ENCODE measurements at places on chromosomes 6 and 20. TPM values are rescaled to one million over a fixed set of nuclear protein-coding genes. Genes with fewer than 3 reads are reported as not detected.

DNA sequence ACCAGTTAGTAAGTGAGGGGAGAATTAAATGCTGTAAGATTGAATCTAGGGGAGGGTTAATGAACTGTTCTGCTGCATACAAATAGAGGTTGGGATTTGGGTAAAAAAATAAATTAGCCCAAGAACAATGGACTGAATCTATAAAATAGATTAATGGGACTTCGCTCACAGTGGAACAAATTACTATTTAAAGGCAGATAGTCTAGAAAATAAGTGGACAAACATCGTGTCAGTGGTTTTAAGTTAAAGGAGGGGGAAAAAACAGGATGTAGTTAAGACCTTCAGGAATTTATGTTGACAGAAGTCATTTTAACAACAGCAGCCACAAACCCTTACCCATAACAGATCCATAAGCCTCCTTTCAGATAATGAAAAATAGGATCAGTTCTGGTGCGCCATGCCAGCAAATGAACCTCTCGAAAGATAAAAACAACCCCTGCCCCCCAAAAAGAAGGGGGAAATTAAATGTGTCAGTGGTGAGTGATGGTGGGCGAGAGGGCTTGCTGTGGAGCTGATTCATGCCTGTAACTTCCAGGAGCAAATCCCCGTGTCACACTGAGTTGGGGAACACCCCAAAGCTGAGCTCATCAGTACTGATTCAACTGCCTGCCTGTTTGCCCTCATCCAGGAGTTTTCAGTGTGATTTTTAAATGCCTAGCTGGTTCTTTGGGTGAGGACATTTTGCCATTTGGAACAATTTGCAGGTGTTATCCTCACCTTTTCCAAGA, 86.8 kb downstream of the PPP1R14C start:
- DNase-seq, result no peak

GRCh38 chr20:52179331-52180179, 12.0 kb downstream of the ZFP64 start:
- no peak for DNase-seq

GRCh38 chr6:34144581-34145160, 1.2 kb downstream of the GRM4 start:
- no peak for DNase-seq

The PRL gene
- not detected for total RNA-seq

The SLC44A4 gene
- total RNA-seq, result 79.8 TPM

DNA sequence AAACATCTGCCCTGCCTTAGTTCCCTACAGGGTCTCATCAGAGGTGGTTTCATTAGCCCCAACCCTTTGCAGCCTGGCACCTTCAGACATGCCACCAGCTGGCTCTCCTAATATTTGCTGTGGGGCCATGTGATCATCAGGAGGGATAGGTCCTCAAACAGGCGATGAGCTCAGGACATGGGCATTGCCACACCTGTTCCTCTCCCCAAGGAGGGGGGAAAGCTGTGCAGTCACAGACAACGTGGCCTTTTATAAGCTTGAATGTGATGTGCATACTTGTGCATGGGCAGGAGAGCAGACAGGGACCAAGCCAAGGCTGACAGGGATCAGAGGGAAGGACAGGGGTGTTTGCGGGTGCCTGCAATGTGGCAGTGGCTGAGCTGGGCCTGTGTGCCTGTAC, 78.8 kb upstream of the ZNFX1 start:
- no peak for DNase-seq

DNA sequence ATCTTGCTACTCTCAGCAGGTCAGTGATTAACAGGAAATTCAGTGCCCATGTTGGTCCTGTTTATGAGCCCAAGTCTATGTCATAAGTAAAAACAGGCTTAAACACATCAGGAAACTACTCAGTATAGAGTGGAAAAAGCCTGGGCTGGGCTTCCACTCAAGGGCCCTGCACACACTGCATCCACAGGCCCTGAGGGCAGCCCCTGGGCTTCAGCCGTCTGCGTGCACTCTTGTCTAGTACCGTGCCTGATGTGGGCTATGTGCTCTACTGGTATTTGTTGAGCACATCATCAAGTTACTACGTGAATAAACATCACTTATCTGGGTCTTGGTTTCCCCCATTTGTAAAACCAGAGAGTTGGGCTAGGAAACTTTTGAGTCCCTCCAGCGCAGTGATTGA, 135.2 kb downstream of the PACRG start:
- DNase-seq, result no peak

The IP6K3 gene
- total RNA-seq, result 2.6 TPM

The RIPPLY2 gene
- 0.86 TPM for total RNA-seq

The TFAP2D gene
- not detected for total RNA-seq

- DNase-seq, result peak; percentile 82
These were observed 30.6 kb downstream of the MRPL14 start for GRCh38 chr6:44096612-44097011.

GRCh38 chr20:25692499-25692898, 4.2 kb downstream of the ZNF337 start:
- no peak for DNase-seq

The COX4I2 gene
- 4.0 TPM for total RNA-seq

- peak; percentile 73 for DNase-seq
These were observed 89.8 kb upstream of the PRSS16 start for GRCh38 chr6:27157459-27158315.

GRCh38 chr6:27452496-27452897, 20.4 kb downstream of the ZNF184 start:
- DNase-seq, result no peak

DNA sequence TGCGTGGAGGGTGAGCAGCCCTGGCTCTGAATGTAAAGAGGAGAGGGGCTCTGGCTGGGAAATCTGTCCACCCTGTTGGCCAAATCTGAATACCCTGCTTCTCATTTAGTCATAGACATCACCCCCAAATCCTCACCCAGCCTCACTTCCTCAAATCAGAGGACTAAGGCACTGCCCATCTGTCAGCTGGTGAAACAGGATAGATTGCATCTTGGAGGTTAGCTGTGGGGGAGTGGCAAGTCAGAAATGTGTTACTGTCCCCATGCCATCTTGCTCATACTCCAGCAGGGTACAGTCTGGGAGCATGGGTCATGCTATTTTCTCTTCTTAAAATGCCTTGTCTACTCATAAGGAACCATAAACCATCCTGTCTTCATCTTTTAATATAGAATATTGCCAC, 9.5 kb upstream of the DTNBP1 start:
- DNase-seq, result no peak

DNA sequence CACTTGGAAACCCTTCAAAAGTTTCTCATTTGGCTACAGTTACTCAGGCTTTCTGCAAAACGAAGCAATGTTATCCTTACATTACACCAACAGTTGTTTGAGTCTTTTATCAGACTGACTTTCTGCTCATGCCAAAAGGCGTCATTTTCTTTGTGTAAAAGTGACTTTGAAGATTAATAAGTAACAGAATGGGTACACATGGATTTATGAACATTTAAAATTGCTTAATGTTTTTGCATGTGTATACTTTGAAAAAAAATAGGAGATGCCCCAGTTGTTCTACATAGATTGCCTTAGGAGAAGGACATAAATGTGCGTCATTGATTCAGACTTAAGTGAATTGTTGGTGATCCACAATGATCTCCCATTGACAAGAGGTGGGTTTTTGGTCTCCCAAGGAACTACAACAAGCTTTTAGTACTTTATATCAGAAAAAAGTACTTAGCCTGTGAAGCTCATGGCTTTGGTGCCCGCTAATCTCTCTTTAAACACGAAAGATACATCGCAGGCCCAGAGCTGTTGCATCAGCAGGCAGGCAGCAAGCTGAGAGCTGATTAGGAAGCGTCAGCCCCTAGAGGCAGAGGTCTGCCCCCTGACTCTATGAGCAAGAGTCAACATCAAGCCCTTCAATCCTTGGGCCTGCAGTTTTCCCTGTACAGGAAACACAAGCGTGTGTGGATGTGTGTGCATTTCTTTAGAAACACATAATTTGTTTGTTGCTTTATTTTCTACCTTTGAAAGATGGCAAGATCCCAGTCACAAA, 45.9 kb downstream of the SLC22A3 start:
- DNase-seq, result no peak

The GMPR gene
- 2.3 TPM for total RNA-seq

DNA sequence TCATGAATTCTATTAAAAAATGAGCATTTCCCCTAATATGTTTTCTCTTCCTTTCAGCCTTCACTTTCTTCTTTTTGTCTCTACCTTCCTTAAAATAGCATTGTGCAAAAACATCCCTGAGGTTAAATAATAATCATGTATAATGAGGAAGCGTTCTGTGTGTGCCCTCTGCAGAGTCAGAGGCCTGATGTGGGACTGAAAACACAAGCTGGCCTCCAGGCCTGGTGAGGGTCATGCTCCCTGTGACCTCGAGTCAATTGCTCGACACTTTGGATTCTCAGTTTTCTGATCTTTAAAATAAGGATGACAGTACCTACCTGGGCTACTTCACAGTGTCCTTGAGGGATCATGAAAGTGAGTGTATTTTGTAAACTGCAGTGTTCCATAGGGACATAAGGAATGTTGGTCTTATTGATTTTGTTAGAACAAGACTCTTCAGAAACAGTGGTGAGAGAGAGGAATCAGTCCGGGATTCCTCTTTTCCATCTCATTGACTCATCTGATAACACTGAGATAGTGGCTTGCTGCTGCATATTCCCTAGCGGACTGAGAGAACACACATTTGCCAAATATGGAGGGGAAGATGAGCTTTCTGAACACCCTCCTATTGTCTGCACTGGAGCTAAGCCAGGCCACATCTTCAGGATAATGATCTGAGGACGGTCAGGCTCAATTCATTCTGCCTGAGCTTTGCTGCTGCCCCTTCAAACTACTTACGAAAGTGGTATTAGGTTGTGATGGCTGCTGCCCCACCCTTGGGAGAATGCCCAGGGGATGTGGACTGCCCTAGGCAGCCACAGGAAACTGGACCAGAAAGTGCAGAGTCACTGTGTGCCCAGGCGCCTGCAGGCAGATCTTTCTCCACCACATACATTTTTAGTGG, 39.6 kb upstream of the PDE7B start:
- no peak for DNase-seq

- DNase-seq, result no peak
These were observed 580.7 kb downstream of the MAFB start for GRCh38 chr20:40108321-40108720.

DNA sequence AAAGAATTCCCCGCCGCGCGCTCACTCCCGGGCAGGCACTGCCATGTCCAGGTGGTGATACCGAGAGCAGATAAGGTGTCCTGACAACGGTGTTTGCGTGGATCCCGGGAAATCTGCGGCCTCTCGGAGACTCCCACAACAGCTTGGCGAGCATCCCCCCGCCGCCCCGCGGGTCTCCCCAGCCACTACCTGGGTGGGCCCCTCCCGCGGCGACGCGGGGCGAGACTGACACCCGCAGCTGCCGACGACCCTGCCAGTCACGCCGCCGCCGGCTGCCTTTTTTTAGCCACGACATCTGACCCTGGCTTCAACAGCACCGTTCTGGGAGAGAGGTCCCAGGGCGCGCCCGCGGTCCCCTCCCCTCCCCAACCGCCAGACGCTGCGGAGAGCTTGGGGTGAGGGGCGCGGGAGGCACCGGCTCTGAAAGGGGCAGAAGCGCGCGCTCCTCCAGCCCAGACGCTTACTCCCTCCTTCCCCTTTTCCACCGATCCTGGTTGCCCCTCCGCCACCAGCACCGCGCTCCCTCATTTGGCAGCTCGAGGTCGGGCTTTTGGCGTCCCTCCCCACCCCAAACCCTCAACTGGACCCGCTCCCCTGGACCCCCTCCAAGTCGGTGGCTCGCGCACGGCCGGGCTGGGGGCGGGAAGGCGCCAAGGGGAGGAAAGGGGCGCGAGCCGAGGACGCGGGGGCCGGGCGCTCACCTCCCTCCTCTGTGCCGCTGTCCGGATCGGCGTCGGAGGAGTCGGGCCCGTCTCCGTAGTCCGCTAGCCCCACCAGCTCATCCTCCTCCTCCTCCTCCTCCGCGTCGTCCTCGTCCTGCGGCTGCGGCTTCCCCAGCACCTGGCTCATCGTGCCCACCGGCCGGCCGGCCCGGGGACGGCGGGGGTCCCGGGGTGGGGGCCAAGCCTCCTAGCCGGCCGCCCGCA, 665 bp downstream of the RRAGD start:
- DNase-seq, result peak; percentile 54

The GPLD1 gene
- total RNA-seq, result 6.2 TPM

GRCh38 chr20:23022849-23023248, 12.3 kb upstream of the SSTR4 start:
- no peak for DNase-seq

The EHMT2 gene
- total RNA-seq, result 53.4 TPM

The DPPA5 gene
- total RNA-seq, result not detected

DNA sequence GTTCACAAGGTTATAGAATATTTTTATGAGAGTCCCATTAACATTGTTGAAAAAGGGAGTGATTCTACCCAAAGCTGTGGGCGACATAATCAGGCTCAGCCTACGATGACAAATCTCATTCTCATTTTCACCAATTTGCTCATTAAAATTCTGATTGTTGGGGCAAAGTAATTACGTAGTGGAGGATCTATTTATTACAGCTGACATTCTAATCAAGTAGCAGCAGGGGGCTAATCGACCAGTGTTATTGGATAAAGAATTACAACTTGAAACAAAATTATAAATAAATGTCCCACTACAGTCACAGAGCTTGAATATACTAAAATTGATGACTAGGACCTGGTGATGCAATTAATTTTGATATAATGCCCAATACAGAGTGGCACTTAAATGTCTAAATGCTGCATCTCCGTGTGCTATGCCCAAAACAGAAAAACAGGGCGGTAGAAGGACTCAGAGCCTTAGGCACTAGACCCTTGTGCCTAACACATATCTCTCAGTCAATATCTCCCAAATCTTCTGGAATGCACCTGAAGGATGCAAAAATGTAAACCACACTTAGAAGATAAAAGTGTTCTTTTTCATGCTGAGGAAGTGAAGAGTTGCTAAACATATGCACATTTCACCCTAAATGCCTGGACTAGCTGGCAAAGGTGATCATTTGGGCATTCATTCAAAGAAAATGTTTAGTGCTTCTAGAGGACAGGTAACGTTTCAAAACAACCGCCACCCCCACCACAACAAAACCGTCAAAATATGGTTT, 88.3 kb downstream of the CD24 start:
- no peak for DNase-seq

DNA sequence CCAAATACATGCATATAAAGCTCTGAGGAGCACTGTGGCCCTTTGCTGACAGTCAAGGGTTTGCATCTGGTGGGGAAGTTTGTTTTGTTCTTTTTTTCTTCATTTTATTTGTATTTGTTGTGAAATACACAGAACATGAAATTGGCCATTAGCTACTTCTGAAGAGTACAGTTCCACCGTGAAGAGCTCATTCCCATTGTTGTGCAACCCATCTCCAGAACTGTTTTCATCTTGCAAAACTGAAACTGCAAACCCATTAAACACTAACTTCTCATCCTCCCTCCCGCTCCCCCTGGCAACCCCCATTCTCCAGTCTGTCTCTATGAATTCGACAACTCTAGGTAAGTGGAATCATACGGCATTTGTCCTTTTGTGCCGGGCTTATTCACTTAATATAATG, 231.3 kb downstream of the TFAP2C start:
- no peak for DNase-seq

DNA sequence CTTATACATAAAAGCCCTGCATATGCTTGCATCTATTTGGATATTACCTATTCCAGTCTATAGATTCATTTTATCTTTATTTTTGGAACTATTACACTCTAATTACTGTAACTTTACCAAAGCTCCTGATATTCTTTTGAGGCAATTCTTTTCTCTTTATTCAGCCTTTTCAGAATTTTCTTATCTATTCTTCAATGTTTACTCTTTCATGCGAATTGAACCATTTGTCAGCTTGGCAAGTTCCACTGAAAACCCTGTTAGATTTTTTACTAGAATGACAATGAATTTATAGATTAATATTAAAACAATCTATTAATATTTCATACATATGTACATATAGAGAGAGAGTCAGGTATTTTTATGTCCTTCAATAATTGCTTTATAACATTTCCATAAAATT, 554 bp upstream of the MEP1A start:
- no peak for DNase-seq

GRCh38 chr6:148559848-148560433, 186.9 kb upstream of the UST start:
- peak; percentile 79 for DNase-seq
